T-helper 1 cell (primary cell): ENCODE measurements at places on chromosomes 1 and 21.

- DNase-seq = no peak
Observed at GRCh38 chr1:96416701-96417444, 304.7 kb upstream of the PTBP2 start.

DNA sequence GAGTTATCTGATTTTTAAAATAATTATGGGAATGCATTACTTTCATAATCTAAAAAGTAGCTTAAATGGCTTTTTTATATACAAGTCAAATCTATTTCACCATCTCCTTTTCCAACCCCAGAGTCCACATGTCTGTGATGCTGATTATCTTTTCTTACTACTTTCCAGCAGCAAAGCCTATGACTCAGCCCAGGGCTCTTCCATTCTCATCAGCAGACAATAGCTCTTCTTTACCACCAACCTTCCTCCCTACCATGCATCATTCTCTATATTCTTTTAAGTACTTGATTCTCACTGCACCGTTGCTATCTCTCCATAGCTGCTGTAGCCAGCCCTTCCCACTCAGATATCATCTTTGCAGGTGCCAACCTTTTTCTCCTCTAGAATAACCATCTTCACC, 61.3 kb downstream of the OVGP1 start:
- no peak for DNase-seq

- DNase-seq = no peak
Observed at GRCh38 chr1:60388092-60388987, 314.8 kb upstream of the C1orf87 start.

- DNase-seq = no peak
Observed at GRCh38 chr1:185058876-185059275, 13.5 kb downstream of the RNF2 start.

DNA sequence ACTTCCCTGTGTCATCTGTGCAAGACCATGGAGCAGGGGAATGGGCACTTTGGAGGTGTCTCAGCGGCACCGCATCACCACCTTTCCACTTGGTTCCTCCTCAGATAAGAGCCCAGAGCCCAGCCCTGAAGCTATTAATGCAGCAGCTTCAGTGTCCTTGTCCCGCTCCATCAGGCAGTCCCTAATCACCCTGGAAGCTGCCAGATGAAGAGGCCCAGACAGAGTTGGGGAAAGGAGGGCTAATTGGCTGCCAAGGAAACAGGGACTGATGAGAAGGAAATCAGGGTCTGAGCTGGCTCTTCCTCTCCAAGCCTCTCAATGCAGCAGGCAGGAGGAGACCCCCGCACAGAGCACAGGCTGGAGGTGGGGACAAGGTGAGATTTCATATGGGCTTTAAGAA, 83.1 kb upstream of the KLHDC7A start:
- DNase-seq = no peak

GRCh38 chr1:172352435-172352834, 68.0 kb upstream of the C1orf105 start:
- DNase-seq = no peak

GRCh38 chr1:53835491-53835890, 2.6 kb downstream of the NDC1 start:
- DNase-seq = no peak

GRCh38 chr1:223233410-223234169, 90.5 kb upstream of the TLR5 start:
- no peak for DNase-seq

DNA sequence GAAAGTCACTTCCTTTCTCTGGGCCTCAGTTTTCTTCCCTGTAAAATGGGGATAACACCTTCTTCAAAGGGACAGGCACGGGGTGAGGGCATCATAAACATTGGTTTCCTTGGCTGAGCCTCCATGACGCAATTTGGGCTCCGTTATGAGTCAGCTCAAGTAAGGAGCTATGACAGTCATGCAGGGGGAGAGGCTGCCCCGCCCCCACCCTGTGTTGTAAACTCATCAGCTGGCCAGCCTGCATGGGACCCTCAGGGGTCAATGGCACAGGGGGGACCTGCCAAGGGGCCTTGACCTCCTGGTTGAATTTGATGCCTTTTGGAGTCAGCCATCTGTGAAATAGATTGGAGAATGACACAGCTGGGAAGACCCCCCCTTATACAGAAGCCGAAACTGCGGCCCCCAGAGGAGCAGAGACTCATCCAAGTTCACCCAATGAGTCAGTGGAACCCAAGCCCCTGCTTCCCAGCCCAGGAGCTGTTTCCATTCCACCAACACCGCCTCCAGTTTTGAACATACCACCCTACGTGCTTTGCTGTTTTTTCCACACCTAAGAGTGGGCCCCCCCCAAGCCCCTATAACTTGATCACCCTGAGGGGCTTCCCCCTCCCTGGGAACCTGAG, 36.8 kb upstream of the RUNX3 start:
- peak; percentile 96 for DNase-seq

DNA sequence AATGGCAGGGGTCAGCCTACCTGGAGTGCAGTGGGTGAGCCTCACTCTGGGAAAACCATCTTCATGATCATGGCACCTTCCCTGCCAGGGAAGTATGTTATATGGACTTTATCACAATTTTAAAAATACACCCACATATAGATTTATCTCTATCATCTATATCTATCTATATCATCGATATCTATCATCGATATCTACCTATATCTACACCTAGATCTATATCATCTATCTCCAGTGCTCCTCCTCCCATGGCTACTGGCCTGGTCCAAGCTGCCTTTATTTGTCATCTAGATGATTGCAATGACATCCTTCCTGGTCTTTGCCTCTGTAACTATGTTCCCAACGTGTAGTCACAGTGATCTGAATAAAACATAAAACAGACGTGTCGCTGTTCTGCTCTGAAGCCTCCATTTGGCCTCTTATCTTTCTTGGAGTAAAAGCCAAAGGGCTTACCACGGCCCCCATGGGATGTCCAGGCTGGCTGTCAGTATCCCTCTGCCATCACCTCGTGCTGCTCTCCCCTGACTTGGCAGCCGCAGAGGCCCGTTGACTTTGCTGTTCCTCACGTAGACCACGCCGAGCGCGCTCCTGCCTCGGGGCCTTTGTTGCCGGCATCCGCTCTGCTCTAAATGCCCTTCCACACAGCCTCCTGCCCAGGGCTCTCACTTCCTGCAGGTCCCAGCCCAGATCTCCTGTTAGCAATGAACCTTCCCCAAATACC, 20.6 kb upstream of the KIF26B start:
- DNase-seq = no peak

- no peak for DNase-seq
Observed at GRCh38 chr1:172145656-172146055, 274.8 kb upstream of the C1orf105 start.

DNA sequence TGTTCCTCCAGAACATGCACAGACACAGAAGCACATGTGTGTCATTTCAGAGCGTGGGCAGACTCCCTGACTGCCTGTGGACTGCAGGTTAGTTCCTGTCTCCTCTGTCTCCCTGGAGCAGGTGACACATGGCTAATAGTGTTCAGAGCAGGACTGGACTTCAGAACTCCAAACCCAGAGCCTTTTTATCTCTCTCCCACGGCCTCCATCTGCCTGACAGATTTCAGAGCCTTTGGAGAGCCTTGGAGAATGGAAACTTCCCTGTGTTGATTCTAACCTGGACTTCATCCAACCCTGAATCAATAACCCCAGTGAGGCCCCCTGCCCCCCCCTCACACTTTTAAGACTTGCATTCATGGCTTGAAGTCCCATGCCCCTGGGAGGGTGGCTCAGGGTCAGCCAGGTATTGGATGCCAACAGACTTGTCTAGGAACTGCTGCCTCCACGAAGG, 44.4 kb downstream of the C1orf198 start:
- no peak for DNase-seq

DNA sequence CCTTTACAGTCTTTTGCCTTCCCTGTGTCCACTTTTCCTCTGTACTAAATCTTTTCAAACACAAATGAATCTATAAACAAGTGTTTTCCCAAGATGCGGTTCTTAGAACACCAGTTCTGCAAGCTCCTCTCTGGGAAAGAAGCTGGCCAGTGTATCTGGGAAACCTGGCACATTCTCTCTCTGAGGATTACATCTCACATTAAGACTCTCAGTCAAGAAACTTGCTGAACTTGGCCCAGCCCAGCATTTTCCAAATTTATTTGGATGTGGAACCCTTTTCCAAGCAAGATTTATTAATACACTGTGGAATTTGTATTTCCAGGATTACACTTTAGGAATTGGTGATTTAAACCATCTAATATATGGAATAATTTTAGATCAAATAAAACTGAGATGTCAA, 105.7 kb downstream of the ZNF281 start:
- DNase-seq = no peak

GRCh38 chr1:111739194-111739924, at the start of gene INKA2:
Gene INKA2, minus strand, starts transcription at chr1:111739395. Its CDS starts 153 bp downstream, at chr1:111739242.
- peak; percentile 46 for DNase-seq

- DNase-seq = no peak
Observed at GRCh38 chr1:9401080-9401453, 108.4 kb downstream of the SPSB1 start.

DNA sequence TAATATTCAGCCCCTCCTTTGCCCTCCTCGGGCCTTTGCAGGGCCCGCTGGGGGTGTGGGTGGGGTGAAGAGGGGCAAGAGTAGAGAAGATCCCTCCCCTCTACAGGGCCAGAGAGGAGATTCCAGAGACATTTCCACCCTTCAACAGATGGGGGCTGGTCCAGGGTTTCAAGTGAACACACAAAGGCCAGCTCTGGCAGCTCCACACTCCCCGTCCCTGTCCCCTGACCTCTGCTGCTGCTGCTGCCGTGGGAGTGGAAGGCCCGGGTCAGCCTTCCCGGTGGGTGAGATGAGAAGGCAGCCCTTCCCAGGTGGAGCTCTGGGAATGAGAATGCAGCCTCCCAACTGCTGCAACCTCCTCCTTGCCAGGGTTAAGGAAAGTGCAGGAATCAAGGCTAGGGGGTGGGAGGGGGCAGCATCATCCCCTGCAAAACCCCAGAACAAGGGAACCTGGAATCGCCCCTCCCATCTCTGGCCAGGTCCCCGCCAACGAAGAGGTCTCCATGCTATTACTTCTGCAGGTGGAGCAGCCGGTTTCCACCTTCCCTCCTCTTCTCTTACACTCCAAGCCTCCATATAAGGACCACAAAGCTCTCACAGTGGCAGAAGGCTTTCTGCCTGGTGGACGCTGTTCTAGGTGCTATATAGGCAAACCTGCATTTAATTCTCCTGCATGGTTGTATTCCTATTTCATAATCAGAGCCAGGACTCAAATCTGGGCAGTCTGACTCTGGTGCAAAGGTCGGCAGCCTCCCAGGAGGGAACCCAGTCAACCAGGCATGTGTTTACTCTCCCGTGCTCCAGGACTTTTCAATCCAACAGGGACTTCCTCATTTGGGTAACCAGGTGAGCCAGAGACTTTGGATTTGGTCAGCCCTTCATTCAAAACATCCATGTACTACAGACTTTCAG, 22.9 kb upstream of the ARHGEF10L start:
- no peak for DNase-seq

DNA sequence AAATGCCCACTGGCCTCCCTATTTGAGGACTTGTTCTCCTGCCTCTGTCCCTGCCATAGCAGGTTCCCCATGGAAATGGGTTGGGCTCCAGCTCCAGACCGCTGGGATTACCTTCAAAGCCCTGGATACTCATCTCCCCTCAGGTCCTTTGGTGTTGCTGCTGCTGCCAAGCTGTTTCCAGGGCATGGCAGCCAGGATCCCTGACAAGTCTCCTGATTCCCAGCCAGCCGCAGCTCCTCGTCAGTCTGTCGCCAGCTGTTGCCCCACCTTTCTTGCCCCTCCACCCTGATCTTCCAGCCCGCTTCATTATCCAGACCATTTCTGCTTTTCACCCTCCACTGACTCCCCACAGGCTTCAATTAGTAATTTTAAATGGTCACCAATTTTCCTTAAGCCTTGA, 68.3 kb upstream of the KCND3 start:
- no peak for DNase-seq

GRCh38 chr21:45308194-45309068, 20.7 kb upstream of the POFUT2 start:
- no peak for DNase-seq

DNA sequence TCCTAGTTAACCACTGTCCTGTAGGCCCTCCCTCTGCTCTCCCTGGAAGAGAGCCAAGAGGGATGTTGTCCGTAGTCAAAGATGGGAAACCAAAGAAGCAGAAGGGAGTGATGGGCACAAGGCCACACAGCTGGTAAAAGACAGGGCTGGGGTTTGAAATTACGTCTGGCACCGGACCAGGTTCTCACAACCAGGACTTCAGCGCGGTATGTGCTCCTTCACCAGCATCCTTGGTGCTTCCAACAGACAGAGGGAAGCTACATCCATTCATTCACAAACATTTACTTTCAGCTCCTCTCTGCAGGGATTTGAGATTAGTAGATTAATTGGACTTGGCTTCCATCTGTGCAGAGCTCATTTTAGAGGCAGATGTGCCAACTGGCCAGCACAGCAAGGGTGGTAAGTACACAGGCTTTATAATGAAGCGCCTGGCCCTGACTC, 191.2 kb downstream of the TRABD2B start:
- DNase-seq = no peak
